ENCODE measurements at places on chromosomes 7 and 10.
A peak's percentile ranks its signal among the peaks of the same experiment; 100 is the strongest.

DNA sequence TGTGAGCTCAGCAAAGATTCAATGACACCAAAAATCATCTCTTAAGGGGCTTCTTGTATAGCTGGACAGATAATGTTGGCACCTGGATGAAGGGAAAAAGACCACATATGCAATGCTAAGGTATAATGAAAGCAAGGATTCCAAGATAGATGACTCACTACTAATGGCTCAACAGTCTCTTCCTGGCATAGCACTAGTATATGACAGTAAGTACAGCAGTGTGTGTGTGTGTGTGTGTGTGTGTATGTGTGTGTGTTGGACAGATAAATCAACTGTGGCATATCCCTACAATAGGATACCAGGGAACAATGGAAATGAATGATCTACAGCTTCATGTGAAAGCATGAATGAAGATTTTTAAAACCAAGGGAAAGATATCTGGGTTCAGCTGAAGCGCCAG is 257.1 kb downstream of the SFMBT2 start:
- peak; percentile 3 for DNase-seq

DNA sequence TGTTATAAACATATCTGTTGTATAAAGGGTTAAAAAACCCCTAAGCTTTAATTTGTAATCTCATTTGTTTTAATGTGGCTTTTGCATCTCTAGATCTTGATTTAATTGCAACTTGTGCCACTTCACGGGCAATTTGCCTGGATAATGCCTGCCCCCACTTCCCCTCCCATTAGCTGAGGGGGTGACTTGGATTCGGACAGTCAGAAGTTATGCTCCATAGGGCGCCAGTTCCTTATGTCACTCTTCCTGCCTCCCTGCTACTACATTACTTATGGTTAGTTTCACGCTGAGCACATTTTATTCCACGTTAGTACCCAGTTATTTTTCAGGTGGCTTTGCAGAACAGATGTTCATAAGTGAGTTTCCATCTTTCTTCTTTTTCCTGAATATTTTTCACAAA is 1015.2 kb upstream of the PHF14 start:
- DNase-seq = no peak

DNA sequence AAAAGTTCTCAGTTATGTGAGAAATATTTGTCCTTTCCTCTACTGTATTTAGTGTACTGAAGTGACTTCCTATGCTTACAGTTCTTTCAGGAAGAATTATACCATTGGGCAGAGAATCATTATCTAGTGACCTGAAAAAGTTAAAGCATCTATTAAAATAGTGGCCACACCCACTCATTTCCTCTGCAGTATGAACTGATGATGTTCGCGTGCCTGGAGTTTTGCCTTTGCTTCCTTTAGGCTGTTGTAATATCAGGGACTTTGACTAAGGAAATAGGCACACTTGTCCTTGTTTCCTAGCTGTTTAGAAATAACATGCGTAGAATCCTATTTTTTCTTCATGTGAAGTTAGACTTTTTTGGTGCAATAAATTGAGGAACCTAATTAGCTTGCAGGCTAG is 100.7 kb downstream of the ZMYND11 start:
- DNase-seq = no peak

GRCh38 chr7:116955801-116956476 is 2.6 kb downstream of the ST7 start:
- DNase-seq = no peak

- DNase-seq = no peak
These were observed 6.4 kb downstream of the ATE1 start for GRCh38 chr10:121921238-121921931.

Measured in H4 (cell line).